ENCODE measurements at places on chromosomes 5 and 9. TPM values are rescaled to one million over a fixed set of nuclear protein-coding genes. Genes with fewer than 3 reads are reported as not detected.

GRCh38 chr9:136882109-136882946, 4.0 kb upstream of the TRAF2 start:
- H3K27ac ChIP-seq: peak overlapping the region; percentile 20
- no peak overlapping the region for H3K4me3 ChIP-seq
- no peaks in the 10 kb centered on the region for H3K36me3 ChIP-seq
- H3K4me1 ChIP-seq: no peaks in the 10 kb centered on the region
- no peaks in the 10 kb centered on the region for H3K27me3 ChIP-seq
- DNase-seq: peak; percentile 80

- DNase-seq: no peak
- no peaks in the 10 kb centered on the region for H3K27me3 ChIP-seq
- peaks cover 13% of the 10 kb centered on the region for H3K36me3 ChIP-seq
- no peak overlapping the region for H3K27ac ChIP-seq
- no peak overlapping the region for H3K4me3 ChIP-seq
Measured at GRCh38 chr9:111443454-111443853, 40.7 kb downstream of the ECPAS start.

DNA sequence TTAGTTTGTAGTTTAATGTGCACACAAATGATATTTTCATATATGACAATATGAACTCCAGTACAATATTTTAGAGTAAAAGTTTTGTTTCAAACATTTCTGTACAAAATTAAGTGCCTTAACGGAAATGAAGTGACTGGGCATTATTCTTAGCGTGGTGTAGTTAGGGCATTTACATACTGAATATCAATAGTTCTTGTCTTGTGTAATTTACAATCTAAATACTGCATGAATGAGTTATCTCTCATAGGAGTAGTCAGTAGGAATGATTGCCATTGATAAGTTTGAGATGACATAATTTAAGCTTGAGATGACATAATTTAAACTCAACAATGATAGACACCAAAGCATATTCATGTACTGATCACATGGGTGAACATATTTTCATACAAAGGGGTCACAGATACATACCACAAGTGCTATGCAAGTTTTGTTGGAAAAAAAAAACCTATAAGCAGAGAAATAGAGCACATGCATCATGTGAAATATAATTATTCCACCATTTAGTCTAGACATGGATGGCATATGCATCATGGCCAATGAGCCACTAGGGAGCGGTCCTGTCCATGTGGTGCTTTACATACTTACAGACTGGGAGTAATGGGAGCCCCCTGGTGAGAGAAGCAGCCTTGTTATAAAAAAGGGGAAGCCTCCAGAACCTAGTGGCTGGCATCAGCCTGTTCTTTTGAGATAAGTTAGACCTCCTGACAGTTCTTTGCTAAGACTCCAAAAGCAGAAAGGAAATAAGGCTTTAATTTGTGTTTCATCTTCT, 1523.9 kb downstream of the MAT2B start:
- H3K4me3 ChIP-seq: no peak overlapping the region
- H3K27ac ChIP-seq: no peak overlapping the region
- H3K4me1 ChIP-seq: no peaks in the 10 kb centered on the region
- no peaks in the 10 kb centered on the region for H3K36me3 ChIP-seq
- no peak for DNase-seq

GRCh38 chr5:144122641-144123040, 47.8 kb downstream of the YIPF5 start:
- H3K27ac ChIP-seq: no peak overlapping the region
- H3K4me3 ChIP-seq: no peak overlapping the region
- DNase-seq: no peak
- H3K36me3 ChIP-seq: no peaks in the 10 kb centered on the region

DNA sequence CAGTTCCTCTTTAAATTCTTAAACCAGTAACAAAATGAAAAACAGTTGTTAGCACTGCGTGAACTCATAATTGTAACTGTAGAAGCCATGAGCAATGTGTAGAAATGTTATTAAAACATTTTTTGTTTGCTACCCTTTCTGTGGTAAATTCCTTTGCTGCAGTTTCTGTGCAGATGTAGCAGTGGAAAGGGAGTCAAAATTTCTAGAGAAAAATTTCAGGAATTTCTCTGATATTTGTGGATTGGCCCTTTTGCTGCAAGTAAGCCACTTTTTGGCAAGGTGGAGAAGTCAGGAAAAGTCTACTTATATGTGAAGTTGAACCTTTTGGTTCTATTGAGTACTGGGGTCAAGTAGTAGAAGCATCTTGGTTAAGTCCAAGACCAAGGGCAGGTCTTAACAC, 10.1 kb downstream of the FBXL7 start:
- H3K27ac ChIP-seq: no peak overlapping the region
- H3K4me1 ChIP-seq: peaks cover 13% of the 10 kb centered on the region
- no peak overlapping the region for H3K4me3 ChIP-seq
- no peak for DNase-seq

GRCh38 chr9:17065062-17065461, 69.8 kb upstream of the CNTLN start:
- no peaks in the 10 kb centered on the region for H3K27me3 ChIP-seq
- H3K36me3 ChIP-seq: no peaks in the 10 kb centered on the region
- no peak overlapping the region for H3K27ac ChIP-seq
- DNase-seq: no peak
- H3K4me3 ChIP-seq: no peak overlapping the region
- no peaks in the 10 kb centered on the region for H3K4me1 ChIP-seq

GRCh38 chr9:33737811-33738606, 57.4 kb upstream of the PRSS3 start:
- H3K4me1 ChIP-seq: no peaks in the 10 kb centered on the region
- no peak overlapping the region for H3K27ac ChIP-seq

- no peaks in the 10 kb centered on the region for H3K27me3 ChIP-seq
- H3K36me3 ChIP-seq: no peaks in the 10 kb centered on the region
- H3K4me1 ChIP-seq: no peaks in the 10 kb centered on the region
- DNase-seq: no peak
- no peak overlapping the region for H3K4me3 ChIP-seq
- H3K27ac ChIP-seq: no peak overlapping the region
Measured at GRCh38 chr9:78654324-78654723, 357.4 kb downstream of the PSAT1 start.

DNA sequence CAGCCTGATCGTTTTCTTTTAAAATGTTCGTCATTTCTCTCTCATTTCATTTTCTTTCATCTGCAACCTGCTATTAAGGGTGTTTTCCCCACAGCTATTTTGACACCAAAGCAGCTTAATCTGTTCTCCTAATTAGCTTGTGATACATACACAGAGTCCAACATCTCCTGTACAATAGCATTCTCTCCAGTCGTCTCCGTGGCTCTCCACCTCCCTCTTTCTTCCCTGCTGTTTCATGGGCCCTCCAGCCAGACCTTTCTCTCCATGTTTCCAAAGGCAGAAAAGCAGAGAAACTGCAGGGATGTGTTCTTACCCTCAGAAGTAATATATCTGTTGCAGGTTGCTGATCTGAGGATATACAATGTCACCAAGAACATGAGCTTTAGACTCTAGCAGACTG, 88.8 kb upstream of the SPOCK1 start:
- H3K36me3 ChIP-seq: no peaks in the 10 kb centered on the region
- H3K4me1 ChIP-seq: no peaks in the 10 kb centered on the region
- H3K4me3 ChIP-seq: no peak overlapping the region
- DNase-seq: no peak

GRCh38 chr5:65830856-65831255, 95.5 kb upstream of the ERBIN start:
- no peaks in the 10 kb centered on the region for H3K36me3 ChIP-seq
- no peak for DNase-seq
- H3K4me1 ChIP-seq: no peaks in the 10 kb centered on the region
- H3K27me3 ChIP-seq: no peaks in the 10 kb centered on the region
- no peak overlapping the region for H3K27ac ChIP-seq

GRCh38 chr9:36136894-36137391, 410 bp downstream of the GLIPR2 start:
- H3K4me1 ChIP-seq: no peaks in the 10 kb centered on the region
- DNase-seq: no peak

DNA sequence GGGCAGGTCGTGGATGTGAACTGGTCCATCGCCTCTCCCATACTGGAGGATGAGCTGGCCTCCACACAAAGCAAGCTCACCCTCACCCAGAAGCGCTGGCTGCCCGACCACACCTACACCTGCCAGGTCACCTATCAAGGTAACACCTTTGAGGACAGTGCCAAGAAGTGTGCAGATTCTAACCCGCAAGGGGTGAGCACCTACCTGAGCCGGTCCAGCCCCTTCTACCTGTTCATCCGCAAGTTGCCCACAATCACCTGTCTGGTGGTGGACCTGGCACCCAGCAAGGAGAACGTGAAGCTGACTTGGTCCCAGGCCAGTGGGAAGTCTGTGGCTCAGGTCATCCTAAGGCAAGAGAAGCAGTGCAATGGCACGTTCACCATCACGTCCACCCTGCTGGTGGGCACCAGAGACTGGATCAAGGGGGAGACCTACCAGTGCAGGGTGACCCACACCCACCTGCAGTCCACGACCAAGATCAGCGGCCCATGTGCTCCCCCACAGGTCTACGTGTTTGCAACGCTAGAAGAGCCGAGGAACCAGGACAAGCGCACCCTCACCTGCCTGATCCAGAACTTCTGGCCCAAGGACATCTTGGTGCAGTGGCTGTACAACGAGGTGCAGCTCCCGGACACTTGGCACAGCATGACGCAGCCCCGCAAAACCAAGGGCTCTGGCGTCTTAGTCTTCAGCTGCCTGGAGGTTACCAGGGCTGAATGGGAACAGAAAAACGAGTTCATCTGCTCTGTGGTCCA, 71.3 kb downstream of the INSL6 start:
- H3K36me3 ChIP-seq: peaks cover 14% of the 10 kb centered on the region
- no peak overlapping the region for H3K27ac ChIP-seq
- H3K4me3 ChIP-seq: no peak overlapping the region

- H3K27ac ChIP-seq: no peak overlapping the region
- peak; percentile 75 for DNase-seq
- no peak overlapping the region for H3K4me3 ChIP-seq
- H3K27me3 ChIP-seq: no peaks in the 10 kb centered on the region
Measured at GRCh38 chr9:22158927-22159346, 149.8 kb upstream of the CDKN2B start.

- H3K36me3 ChIP-seq: no peaks in the 10 kb centered on the region
- peaks cover 25% of the 10 kb centered on the region for H3K4me1 ChIP-seq
- peak overlapping the region; percentile 88 for H3K27ac ChIP-seq
Measured at GRCh38 chr5:151758141-151758429, 346 bp downstream of the ATOX1 start.

GRCh38 chr5:1782385-1783215, 17.0 kb downstream of the MRPL36 start:
- no peaks in the 10 kb centered on the region for H3K4me1 ChIP-seq
- no peaks in the 10 kb centered on the region for H3K36me3 ChIP-seq
- no peak overlapping the region for H3K4me3 ChIP-seq

GRCh38 chr5:177302354-177303110, 987 bp downstream of the RAB24 start:
- peaks cover 17% of the 10 kb centered on the region for H3K36me3 ChIP-seq
- peak overlapping the region; percentile 84 for H3K4me3 ChIP-seq
- no peaks in the 10 kb centered on the region for H3K27me3 ChIP-seq
- peaks cover 61% of the 10 kb centered on the region for H3K4me1 ChIP-seq

THBS4 gene
- not detected for polyA plus RNA-seq

MPDZ gene
- polyA plus RNA-seq: 4.0 TPM

GRXCR2 gene
- polyA plus RNA-seq: not detected
